ENCODE measurements at places on chromosomes 12 and 14.
A peak's percentile ranks its signal among the peaks of the same experiment; 100 is the strongest.

DNA sequence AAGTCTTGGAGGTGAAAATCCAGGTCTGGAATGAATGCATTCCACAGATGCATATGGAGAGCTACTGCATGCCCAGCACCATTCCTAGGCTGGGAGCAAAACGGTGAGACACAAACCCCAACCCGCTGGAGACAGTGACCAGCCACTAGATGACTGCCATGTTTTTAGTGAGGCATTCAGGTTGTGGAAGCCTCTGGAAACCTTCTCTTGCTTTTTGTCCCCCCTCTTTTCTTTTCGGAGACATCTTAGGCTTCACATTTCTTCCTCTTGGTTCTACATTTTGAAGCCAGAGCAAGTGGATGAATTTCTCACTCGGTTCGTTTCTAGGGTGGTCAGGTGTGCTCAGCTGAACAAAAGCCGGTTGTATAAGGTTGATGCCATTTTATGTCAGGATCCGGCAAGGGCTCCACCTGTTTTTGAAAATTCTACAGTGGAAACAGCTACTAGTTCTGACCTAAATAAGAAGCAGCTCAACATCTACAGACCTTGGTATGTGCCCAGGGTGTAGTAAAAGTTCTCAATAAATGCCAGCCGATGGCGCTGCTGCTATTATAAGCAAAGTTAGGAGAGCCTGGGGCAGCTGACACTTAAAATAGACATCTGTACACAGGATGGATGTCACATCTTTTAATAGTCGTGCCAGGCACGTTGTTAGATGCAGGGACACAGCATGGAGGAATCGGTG is 1.8 kb upstream of the ZNF839 start:
- no peaks in the 10 kb centered on the region for H3K27me3 ChIP-seq
- peak; percentile 35 for DNase-seq
- H3K36me3 ChIP-seq, result no peaks in the 10 kb centered on the region
- peak overlapping the region; percentile 56 for H3K27ac ChIP-seq

- no peak for DNase-seq
- H3K4me1 ChIP-seq, result peaks cover 27% of the 10 kb centered on the region
Measured at GRCh38 chr14:105283899-105284298, 16.9 kb downstream of the BRF1 start.

DNA sequence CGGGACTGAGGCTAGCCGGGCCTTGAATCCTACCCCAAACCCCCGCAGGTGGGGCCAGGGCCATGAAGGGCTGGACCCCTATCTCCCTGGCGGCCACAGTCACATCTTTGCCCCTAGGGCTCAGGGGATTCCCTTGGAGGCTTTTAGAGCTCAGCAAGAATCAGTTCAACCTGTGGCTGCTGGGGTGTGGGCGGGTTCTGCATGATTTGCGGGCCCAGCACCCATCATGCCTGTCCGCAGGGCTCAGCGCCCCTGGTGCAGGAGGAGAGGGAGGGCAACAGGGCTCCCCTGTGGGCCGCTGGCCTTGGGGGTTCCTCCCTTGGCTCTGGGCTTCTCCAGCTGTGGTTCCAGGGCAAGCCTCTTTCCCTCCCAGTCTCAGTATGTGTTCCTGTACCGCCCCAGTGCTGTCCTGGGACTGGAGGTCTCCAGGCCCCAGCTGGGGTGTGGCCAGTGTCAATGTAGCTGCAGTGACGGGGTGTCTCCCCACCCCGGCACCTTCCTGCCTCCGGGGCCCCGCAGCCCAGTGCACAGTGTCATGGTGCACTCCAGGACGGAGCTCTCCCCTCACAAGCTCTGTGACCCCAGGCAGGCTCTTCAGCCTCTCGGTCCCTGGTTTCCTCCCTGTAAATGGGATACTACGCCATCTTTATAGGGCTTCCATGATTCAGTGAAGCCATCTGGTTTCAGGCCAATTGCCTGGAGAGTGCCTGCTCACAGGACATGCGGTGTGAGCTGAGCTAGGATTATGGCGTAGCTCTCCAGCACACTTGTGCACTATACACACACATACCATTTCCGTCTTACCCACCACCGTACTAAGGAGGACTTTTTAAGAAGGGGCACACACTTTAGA is 9.9 kb upstream of the LBHD2 start:
- no peak for DNase-seq
- H3K4me3 ChIP-seq, result no peak overlapping the region
- H3K27ac ChIP-seq, result no peak overlapping the region
- no peaks in the 10 kb centered on the region for H3K4me1 ChIP-seq

GRCh38 chr14:24122898-24123297 is 7.6 kb upstream of the FITM1 start:
- DNase-seq, result no peak
- H3K27ac ChIP-seq, result no peak overlapping the region
- H3K4me1 ChIP-seq, result no peaks in the 10 kb centered on the region
- no peaks in the 10 kb centered on the region for H3K27me3 ChIP-seq
- H3K4me3 ChIP-seq, result no peak overlapping the region

- no peaks in the 10 kb centered on the region for H3K27me3 ChIP-seq
- DNase-seq, result no peak
- no peaks in the 10 kb centered on the region for H3K4me1 ChIP-seq
- no peak overlapping the region for H3K27ac ChIP-seq
- H3K4me3 ChIP-seq, result no peak overlapping the region
Measured at GRCh38 chr14:101410126-101410525, 151.2 kb upstream of the DIO3 start.

GRCh38 chr14:24071144-24071697 is at the start of gene CPNE6:
CPNE6 (plus strand) TSS chr14:24071562; CDS start chr14:24072937, 1,375 bp downstream.
- H3K36me3 ChIP-seq, result no peaks in the 10 kb centered on the region
- no peaks in the 10 kb centered on the region for H3K27me3 ChIP-seq
- H3K4me1 ChIP-seq, result no peaks in the 10 kb centered on the region
- DNase-seq, result no peak

GRCh38 chr12:67573566-67573965 is 75.0 kb upstream of the DYRK2 start:
- peaks cover 10% of the 10 kb centered on the region for H3K4me1 ChIP-seq
- no peaks in the 10 kb centered on the region for H3K27me3 ChIP-seq
- no peak overlapping the region for H3K4me3 ChIP-seq
- no peaks in the 10 kb centered on the region for H3K36me3 ChIP-seq
- DNase-seq, result no peak

DNA sequence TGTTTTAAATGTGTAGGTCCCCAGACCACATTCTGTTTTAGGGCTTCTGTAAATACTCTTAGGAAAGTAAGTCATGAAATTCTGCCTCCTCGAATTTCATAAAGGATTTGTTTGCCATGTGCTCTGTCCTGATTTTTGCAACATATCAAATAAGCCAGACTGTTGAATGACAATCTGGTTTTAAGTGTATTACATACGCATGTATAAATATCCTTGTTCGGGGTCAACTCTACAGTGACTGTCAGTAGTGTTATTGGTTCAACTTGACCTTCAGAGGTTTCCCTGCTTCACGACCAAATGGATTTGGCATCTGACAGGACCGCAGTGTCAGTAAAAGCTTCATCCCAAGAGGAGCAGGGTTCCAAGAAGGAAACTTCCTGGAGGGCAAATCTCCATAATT is 52.7 kb downstream of the PPM1A start:
- no peak overlapping the region for H3K27ac ChIP-seq
- H3K27me3 ChIP-seq, result no peaks in the 10 kb centered on the region
- H3K36me3 ChIP-seq, result no peaks in the 10 kb centered on the region
- no peak overlapping the region for H3K4me3 ChIP-seq

DNA sequence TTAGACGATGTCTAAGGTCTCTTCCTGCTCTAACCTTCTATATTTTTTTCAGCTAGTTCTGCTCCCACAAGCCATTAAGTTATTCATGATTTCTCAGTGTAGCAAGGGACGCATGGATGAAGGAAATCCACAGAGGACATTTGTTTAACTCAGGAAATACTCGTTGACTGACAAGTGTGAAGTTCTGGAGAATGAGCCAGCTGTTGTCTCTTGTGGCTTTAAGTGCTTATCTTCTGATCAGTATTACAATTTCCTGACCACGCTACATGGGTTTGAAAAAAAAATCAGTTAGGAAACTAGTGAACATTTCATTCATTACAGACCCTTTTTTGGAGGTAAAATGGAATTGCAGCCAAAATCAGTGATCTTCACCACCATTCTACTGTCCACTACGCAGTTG is 53.1 kb downstream of the GUCY2C start:
- no peaks in the 10 kb centered on the region for H3K36me3 ChIP-seq
- peaks cover 22% of the 10 kb centered on the region for H3K4me1 ChIP-seq
- no peak for DNase-seq
- no peaks in the 10 kb centered on the region for H3K27me3 ChIP-seq

DNA sequence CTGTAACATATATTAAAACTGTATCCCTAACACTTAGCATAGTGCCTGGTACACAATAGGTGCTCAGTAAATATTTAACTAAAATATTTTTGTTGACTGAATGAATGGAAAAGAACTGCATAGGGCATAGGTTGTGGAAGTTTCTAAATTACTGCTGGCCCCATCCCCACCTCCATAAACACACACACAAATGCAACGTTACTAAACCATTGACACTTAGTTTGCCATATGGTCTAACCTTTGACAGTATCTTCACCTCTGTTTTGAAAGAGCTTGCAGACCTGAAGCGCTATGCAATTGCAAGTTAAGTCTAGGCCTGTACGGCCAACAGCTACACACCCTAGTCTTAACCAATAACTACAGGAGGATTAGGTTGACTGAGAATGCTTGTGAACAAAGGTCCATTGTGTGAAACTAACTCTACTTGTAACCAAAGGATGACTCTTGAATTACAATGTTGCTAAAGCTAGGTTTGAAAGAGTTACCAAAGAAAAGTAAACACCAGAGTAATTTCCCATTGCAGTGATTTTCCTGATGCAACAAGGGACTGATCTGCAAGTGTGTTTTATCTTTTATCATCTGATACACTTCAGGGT is 924 bp upstream of the MANSC1 start:
- no peaks in the 10 kb centered on the region for H3K27me3 ChIP-seq
- no peak overlapping the region for H3K4me3 ChIP-seq
- no peaks in the 10 kb centered on the region for H3K36me3 ChIP-seq
- no peak for DNase-seq

DNA sequence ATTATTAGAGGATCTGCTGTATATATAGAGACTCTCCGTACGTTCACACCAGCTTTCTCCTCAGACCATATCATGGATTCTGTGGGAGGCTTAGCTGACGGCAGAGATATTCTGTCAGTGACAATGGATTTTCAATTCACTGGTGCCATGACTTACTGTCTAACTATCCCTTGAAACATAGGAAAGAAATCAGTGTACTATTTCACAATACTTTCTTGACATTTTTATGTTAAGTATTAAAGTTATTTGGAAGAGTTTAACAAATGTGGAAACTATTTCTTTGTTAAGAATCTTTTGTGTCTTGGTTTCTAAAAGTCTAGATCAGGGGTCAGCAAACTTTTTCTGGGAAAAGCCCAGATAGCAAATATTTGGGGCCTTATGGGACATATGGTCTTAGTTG is 118.5 kb downstream of the GTF2A1 start:
- H3K36me3 ChIP-seq, result no peaks in the 10 kb centered on the region
- no peak for DNase-seq
- no peaks in the 10 kb centered on the region for H3K27me3 ChIP-seq
- no peak overlapping the region for H3K27ac ChIP-seq

DNA sequence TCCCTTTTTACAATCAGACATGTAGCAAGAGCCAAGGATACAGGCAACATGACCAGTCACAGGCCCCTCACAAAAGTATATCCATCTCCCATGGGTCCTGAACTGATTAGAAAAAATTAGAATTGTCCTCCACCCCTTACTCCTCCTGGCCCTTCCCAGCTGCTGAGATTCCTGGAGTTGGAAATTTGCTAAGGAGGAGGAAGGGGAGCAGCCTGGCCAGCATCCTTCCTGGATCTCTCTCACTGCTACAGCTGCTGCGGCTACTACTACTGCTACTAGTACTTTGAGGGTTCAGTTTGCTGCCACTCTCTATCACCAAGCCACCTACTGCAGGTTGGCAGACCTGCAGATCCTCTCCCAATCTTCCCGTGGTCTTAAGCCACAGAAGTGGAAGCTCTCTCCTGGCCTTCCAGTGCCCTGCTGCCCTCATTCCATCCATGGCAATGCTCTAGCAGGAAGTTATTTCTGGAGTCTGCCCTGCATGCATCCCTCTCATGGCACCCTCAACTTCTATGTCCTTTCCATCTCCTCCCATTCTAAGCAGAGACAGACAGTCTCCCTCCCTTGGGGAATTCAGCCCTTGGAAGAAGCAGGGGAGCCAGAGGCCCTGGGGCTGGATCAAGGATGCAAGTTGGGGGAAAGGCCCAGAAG is 1.0 kb downstream of the ITGA7 start:
- peaks cover 40% of the 10 kb centered on the region for H3K27me3 ChIP-seq
- H3K36me3 ChIP-seq, result no peaks in the 10 kb centered on the region
- no peak overlapping the region for H3K27ac ChIP-seq

DNA sequence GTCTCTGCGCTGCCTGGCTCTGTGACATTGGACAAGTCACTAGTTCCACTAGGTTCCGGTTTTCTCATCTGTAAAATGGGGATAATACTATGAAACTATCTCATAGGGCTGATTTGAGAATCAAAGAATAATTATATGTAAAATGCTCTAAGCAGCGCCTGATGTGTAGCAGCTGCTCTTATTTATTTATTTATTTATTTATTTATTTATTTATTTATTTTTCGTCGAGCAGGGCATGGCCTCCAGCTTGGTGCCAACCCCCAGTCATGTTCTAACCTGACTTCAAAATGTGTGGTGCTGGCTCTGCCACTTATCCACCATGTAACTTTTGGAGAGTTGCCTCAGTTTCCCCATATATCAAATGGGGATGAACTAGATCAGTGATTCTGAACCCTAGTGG is 93.5 kb upstream of the GSC start:
- no peak overlapping the region for H3K27ac ChIP-seq
- H3K4me3 ChIP-seq, result no peak overlapping the region
- peaks cover 46% of the 10 kb centered on the region for H3K27me3 ChIP-seq

- peak overlapping the region; percentile 99 for H3K27ac ChIP-seq
- peak; percentile 31 for DNase-seq
- H3K36me3 ChIP-seq, result peaks cover 16% of the 10 kb centered on the region
Measured at GRCh38 chr14:91509083-91509877, 830 bp downstream of the PPP4R3A start.
